ENCODE measurements at places on chromosomes 1 and 21.

DNA sequence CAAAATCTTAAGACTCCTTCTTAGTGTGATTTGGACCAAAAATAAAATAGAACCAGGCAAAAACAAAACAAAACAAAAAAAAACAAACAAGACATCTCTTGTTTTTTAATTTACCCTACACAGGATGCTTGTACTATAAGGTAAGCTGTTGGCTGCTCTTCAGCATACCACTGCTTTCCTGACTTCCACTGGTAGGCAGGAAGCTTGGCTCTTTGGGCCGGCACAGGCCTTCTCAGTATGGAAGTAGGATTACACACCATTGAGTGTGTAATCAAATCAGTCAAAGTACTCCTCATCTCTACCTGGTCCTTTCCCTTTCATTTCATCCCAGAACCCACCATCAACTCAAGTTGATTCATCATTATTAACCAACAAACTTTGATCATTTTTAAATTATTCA, 61.9 kb upstream of the RGS1 start:
- no peak for DNase-seq

DNA sequence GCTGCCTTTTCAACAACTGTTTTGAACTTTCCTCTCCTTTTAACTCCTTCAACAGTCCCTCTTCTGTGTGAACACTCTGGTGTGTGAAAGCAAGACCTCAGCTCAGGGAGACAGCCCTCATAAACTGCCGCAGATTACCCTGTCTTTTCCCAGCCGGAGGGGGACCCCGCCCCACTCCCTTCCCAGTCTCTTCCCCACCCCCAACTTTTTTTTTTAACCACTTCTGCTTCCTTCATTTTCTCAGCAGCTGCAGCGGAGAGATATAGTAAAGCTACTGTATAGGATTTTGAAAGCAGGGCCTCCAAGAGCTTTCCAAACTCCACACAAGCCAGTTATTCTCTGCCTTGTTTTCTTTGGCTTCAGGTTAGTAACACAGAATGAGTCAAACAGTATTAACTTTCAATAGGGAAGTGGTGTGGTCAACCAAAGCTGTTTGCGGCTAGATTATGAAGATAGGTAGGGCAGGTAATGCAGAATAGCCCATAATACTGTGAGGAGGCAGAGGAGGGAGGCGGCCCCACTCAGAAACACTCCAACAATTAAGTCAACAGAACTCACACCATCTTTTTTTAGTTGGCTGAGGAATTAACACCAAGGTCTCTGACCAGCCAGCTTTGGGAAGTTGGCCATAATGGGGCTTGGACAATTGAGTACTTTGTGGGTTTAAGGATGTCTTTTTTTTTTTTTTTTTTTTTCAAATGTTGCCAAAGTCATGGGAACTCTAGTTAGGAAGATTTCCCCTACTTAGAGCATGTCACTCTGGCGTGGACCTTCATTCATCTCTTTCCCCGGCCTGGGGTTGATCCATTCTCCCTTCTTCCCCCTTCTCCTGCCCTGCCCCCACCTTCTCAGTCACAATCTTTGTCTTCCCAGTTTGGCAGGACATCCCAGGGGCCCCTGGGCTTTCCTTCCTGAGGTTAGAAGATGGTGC, 177.0 kb downstream of the CLIC6 start:
- DNase-seq = no peak

- no peak for DNase-seq
Measured at GRCh38 chr1:240538776-240539430, 73.1 kb downstream of the GREM2 start.

- DNase-seq = no peak
Measured at GRCh38 chr1:14786681-14787080, 188.2 kb downstream of the KAZN start.

GRCh38 chr1:12527564-12527963, 90.4 kb downstream of the DHRS3 start:
- DNase-seq = no peak

DNA sequence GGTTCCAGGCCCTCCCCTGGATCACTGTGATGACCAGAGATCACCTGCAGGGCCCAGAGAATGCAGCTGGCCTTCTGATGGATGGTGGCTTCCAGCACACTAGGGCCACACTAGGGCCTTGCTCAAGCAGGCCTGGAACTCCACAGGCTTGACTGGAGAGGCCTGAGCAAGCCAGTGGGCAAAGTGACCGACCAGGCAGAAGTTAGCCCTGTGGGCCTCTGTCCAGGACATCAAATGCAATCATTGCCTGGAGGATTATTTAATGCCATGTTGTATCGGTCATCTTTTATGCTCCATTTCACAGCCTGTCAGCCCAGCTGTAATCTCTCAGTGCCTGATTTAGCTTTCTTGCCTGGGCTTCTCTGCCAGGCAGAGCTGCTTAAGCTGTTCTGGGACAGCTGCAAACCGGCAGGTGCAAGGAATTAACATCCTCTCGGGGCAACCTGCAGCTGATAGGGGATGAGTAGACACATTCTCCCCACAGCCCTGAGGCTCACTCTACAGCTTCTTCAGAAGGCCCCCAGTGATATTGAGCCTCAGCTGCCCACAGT, 17.7 kb downstream of the NENF start:
- no peak for DNase-seq

DNA sequence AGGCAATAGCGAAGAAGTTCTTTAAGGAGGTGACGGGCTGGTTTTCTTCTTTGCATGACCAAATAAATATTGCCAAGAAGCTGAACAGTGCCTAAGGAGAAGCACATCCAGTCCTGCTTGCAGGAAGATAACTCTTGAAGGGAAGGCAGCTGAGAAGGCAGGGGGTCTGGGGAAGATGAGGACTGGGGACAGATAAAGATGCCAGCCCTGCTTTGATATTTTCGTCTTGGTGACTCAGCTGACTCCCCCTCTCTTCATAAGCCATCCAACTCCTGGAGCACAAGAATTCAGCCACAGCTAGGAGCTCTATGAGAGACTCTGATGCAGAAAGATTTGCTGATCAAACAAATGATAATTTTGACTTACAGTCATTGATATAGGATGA, 3.4 kb downstream of the CFAP45 start:
- DNase-seq = no peak

DNA sequence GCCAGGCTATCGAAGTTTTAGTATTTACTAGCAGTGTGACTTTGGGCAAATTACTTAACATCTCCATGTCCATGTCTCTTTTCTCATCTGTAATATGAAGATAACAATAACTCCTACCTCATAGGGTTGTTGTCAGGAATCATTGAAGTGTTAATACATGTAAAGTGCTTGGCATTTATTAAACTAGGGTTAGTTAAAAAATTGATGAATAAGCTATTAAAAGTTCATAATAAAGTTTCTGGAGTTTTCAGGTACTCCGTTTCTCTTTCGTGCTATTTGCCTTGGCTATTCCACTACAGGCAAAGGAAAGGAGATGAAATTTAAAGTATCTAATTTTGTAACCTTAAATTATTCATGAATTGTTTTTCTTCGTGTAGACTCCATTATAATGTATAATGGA, 16.7 kb downstream of the LRRC8D start:
- DNase-seq = no peak

- no peak for DNase-seq
Measured at GRCh38 chr1:65141394-65141793, 6.6 kb upstream of the AK4 start.

GRCh38 chr1:180859306-180859705, 53.4 kb upstream of the KIAA1614 start:
- DNase-seq = no peak

Data from NCI-H1417 treated with DMSO at 0.1 percent for 48 hours (cell line).